ENCODE measurements at places on chromosomes 2 and 18.

DNA sequence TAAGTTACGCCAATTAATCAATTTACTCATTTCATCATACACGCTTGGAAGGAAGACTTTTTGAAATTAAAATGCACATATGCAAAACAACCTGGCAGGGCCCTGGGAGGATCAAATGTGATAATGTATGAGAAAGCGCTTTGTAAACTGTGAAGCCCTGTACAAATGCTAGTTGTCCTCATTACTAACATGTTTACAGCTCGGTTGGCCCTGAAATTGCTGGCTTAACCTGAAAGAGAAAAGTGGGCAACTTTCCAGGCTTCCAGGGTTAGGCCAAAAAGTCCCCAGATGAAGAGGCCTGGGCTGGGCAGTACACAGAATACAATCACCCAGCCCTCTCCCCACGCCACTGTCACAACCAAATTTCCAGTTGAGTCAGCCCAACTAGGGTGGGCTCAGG, 60.2 kb downstream of the DNMT3A start:
- no peak for DNase-seq

GRCh38 chr2:27914041-27914804, 23.7 kb downstream of the BABAM2 start:
- no peak for DNase-seq

GRCh38 chr2:20136149-20136548, 84.7 kb upstream of the LAPTM4A start:
- no peak for DNase-seq

DNA sequence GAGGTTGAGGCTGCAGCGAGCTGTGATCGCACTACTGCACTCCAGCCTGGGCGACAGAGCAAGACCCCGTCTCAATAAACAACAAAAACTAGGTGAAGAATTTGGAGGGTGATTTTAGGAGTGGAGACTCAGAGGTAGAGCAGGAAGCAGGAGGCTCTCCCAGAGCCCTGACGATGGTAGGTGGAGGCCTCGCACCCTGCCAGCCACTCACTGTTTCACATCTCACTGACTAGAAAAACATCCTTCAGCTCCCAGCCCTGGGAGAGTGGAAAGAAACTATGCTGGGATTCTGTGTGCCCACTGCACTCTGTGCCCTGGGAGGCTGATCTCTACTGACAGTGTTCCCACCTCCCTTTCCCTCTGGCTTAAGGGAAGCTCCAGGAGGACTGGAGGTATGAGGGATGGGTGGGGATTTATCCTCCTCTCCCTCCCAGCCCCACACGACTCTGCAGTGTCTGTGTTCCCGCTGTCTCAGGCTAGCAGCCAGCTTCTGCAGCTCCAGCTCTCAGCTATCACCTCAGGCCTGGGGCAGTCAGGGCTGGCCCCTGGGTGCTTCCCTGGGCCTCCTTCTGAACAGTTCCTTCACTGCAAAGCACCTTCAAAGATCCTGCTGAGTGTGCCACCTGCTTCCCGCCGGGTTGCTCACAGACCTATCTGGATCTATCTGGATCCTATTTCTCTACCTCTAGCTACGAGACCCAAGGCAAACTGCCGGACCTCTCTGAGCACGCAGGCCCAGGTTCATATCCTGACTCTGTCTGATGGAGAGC, 9.6 kb downstream of the CIB4 start:
- no peak for DNase-seq

GRCh38 chr18:68435581-68435980, 279.3 kb downstream of the TMX3 start:
- no peak for DNase-seq

DNA sequence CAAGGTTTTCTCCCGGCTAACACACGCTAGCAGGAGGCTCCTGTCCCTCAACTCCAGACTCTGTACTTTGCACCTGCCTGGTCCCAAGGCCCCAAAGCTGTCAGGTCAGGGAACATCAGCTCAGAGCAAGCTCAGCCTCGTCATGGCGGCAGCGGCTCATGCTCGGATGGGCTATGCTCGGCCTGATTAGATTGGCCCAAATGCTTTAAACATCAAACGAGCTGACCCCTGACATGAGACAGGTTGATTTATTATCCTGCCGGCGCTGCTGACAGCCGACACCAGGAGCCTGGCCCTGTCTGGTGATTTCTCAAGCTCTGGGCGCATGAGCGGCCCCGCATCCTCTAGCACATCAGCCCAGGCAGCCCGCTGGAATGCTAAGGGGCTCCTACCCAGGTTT, 436.4 kb downstream of the EIPR1 start:
- no peak for DNase-seq

- DNase-seq = peak; percentile 46
Observed at GRCh38 chr2:117686699-117687098, 127.8 kb upstream of the DDX18 start.

DNA sequence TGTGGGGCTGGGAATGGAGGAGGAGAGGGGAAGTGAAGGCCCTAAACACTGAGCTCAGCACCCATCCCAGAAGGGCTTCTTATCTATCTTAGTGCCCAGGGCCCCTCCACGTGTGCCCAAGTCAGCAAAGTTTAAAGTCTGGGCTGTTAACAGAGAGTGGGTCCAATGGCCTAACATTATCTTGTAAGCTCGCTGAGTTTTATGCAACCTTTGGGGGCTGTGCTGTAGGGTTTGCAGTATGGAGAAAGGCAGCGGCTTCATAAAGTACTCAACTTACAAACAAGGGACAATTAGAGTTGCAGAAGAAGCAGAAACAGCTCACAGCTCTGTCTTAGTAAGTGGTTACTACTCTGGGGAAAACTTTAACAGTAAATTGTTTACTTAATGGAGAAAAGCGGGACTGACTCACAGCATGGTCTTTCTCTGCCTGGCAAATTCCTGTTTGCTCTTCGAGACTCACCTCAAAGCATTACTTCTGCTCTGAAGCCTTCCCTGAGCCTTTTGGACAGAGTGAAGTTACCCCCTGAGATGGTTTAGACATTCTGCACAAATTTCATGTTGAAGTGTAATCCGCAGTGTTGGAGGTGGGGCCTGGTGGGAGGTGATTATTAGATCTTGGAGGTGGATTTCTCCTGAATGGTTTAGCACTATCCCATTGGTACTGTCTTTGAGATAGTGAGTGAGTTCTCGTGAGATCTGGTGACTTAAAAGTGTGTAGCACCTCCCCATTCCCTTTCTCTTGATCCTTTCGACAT, 9.0 kb downstream of the ENOSF1 start:
- DNase-seq = no peak

GRCh38 chr2:127355407-127356008, 32.3 kb downstream of the MAP3K2 start:
- no peak for DNase-seq

DNA sequence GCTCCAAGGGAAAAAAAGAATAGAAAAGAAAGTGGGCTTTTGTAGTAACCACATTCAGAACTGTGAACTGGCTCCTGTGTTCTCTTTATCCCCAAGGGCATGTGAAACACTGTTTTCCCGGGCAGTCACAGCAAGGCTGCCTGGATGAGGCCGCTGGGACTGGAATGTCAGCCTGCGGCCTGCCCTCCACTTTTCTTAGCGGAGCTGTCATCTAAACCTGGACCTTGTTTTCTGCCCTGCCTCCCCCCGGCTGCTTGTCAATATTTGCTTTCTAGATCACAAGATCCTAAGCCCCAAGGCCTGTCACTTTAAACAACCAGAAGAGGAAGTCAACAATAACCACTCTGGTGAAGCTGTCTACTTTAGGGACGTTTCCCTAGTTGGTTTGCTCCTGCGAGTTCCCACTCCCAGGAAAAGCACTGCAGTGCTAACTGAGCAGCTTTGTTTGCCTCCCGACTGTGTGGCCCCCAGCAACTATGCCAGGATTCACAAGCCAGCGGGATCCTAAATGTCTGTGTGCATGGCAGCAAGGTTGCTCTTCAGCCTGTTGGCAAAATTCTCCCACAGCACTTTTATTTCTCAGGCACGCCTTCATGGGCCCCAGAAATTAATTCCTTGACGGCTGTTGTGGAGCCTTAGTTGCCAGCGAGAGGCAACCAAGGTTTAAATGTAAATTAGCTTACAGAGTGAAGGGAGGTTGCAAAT, 30.6 kb downstream of the SOWAHC start:
- DNase-seq = no peak

DNA sequence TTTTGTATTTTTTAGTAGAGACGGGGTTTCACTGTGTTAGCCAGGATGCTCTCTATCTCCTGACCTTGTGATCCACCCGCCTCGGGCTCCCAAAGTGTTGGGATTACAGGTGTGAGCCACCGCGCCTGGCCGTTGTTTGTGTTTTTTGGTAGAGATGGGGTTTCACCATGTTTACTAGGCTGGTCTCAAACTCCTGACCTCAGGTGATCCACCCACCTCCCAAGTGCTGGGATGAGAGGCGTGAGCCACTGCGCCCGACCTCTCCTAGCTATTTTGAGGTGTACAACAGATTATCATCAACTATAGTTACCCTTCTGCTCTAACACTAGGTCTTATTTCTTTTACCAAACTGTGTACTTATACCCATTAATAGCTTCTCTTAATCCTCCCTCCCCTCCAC, 28.9 kb upstream of the MRPL33 start:
- DNase-seq = no peak

GRCh38 chr2:3323360-3324035, 54.1 kb downstream of the EIPR1 start:
- DNase-seq = no peak

- DNase-seq = no peak
Observed at GRCh38 chr18:41639218-41639617, 315.8 kb upstream of the PIK3C3 start.

GRCh38 chr18:26653943-26654615, 105.7 kb upstream of the KCTD1 start:
- DNase-seq = no peak

GRCh38 chr2:209340522-209340921, 83.3 kb upstream of the MAP2 start:
- DNase-seq = no peak

- no peak for DNase-seq
Observed at GRCh38 chr2:142966284-142966683, 88.8 kb downstream of the KYNU start.

- DNase-seq = no peak
Observed at GRCh38 chr18:48803951-48804855, 146.6 kb downstream of the SMAD7 start.

DNA sequence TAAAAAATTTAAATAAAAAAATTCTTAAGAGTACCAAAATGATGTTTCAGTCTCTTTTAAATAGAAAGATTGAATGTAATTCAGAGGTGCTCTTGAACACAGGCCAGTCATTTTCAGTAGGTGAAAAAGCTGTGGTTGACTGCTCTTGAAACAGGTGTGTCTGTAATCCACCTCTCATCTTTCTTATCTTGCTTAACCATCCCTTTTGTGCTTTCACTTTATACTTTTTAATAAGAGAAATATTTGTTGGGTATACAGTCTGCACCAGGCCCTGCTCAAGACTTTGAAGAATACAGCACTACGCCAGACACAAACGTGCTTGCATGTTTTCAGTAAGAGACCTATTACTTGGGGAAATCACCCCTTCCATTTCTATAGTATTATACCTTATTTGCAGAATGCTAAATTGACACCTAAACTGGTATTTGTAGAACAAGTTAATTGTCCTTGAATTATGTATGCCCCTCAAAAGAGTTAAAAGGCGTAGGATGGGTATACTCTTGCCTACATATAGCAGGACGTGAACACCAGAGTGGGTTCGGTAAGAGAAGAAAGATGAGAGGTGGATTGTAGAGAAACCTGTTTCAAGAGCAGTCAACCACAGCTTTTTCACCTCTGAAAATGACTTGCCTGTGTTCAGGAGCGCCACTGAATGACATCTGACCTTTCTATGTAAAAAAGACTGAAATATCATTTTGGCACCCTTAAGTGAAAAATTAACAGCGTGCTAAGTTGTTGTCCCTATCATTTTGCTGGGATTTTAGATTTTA, 4.0 kb upstream of the RTN4 start:
- no peak for DNase-seq

DNA sequence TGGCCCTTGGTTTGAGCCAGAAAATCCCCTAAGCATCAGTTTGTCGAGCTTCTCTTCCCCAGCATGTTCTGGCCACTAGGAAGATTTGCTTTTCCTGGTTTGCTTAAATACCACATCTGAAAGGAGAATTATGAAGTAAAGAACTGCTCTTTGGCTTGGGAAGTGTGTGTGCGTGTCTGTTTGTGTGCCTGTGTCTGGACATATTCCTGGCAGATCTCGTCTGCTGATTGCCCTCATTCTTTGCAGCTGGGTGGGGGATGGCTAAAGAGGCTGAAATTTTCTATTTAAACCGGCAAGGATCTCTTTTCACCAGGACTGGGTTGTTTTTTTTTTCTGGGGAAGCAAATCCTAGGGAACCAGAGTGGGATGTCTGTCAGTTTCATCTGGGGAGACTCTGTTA, 57.3 kb upstream of the MBOAT2 start:
- DNase-seq = no peak

DNA sequence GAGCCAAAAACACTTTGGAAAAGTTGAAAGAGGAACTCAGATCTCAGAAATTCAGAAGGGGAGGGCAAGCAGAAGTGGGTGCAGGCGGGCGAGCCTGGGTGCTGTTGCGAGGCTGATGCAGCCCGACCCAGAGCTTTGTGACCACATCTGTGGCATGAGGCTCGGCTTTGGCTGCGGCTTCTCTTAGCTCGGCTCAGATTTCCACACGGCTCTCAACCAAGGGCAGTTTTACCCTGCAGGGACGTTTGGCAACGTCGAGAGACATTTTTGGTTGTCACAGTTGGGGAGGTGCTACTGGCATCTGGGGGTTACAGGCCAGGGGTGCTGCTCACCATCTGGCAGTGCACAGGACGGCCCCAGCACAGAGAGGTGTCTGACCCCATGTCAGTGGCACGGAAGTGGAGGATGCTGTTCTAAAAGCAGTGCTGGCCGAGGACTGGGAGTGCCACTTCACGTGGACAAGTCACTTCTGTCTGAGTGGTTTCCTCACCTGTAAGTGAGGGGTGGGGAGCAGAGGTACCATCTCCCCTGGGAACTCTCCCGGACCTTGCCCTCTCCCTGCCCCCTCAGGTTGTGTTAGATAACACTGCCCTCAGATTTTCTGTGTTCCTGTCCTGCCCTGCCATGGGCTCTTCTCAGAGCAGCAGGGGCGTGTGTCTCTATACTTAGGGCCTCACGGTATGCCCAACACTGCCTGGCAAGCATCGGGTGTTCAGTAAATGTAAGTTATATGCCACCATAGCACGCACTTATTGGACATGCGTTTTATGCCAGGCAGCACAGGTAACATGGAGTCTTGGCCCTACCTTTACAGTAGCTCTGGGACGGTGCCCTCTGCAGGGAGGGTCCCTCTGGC, 48.7 kb upstream of the FAHD2A start:
- no peak for DNase-seq

GRCh38 chr2:201575971-201576370, 67.3 kb downstream of the TMEM237 start:
- no peak for DNase-seq
